DMS79 treated with DMSO at 0.1 percent for 48 hours (cell line): ENCODE measurements at places on chromosomes 1 and 21.
A peak's percentile ranks its signal among the peaks of the same experiment; 100 is the strongest.

DNA sequence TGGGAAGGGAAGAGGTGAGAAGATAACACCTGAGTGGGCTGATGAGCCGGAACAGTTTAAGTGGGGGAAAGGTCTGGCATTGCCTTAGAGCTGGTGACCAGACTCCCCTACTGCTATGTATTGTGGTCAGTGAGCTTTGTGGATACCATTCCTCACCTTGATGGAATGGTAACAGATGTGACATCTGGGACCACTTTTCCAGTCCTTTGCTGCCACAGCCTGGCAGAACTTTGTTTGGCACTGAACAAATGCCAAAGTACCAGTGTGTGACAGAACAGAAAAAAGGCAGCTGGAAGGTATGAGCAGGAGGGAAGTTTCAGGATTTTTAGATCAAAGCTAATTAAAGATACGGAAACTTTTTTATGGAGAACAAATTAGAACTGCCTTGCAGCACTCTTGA is 6.2 kb downstream of the MED8 start:
- DNase-seq: peak; percentile 27

- DNase-seq: no peak
These were observed 182.7 kb upstream of the VAMP3 start for GRCh38 chr1:7588457-7588827.

GRCh38 chr1:55155522-55155921 is 59.6 kb downstream of the USP24 start:
- no peak for DNase-seq

DNA sequence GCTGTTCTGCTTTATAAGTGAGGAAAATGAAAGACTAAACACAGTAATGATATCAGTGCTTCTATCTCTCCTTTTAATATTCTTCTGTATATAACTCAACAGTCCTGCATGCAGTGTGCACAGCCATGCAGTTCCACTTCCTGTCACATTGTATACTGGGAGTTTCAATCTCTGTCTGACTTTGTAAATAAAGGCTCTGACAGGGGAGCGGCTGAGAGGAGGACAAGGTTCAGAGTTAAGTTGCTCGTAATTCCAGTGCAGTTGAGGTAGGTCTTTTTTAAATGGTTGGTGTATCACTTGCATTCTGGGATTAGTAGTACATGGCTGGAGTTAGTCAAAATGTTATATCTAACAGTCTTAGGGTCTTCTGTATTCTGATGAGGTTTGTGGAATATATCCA is 264.5 kb downstream of the OLFM3 start:
- no peak for DNase-seq

GRCh38 chr1:157085421-157085820 is 14.2 kb downstream of the ETV3L start:
- no peak for DNase-seq

DNA sequence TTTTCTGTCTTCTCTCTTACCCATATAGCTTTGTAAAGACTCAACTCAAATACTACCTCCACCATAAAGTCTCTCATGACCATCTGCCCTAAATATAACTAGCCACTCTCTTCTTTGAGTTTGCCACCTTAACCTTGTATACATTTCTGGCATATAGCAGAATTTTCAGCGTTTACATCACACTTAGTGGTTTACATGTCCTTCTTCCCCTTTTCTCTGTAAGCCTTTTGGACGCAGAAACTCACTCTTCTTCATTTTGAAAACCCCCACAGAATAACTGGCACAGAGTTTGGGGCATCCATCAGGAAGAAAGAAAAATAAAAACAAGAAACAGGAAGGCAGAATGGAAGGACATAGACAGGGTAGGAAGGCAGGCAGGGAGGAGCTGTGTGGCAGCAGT is 131.8 kb upstream of the DUSP10 start:
- DNase-seq: no peak

DNA sequence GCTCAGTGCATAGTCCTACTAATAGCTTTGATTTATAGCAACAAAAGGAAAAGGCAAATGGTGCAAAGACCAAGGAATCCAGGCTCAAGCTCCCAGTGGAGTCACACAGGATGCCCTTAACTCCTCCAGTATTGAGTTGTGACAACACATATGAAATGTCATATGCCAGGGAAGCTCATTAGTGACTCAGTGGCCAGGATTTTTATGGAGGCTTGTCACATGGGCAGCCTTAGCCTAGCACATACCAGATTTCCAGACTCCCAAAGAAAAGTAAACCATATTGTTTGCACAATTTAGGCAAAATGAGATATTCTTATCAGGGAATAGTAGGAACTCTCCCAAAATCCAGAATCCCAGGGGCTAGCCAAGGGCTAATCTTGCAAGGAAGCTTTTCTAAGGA is 129.2 kb downstream of the MAGI3 start:
- no peak for DNase-seq

GRCh38 chr1:207853372-207853757 is 57.6 kb downstream of the CD34 start:
- no peak for DNase-seq
